Cerebellar nuclear complex (tissue), 1 donor: ENCODE measurements at places on chromosomes 16 and 17.

DNA sequence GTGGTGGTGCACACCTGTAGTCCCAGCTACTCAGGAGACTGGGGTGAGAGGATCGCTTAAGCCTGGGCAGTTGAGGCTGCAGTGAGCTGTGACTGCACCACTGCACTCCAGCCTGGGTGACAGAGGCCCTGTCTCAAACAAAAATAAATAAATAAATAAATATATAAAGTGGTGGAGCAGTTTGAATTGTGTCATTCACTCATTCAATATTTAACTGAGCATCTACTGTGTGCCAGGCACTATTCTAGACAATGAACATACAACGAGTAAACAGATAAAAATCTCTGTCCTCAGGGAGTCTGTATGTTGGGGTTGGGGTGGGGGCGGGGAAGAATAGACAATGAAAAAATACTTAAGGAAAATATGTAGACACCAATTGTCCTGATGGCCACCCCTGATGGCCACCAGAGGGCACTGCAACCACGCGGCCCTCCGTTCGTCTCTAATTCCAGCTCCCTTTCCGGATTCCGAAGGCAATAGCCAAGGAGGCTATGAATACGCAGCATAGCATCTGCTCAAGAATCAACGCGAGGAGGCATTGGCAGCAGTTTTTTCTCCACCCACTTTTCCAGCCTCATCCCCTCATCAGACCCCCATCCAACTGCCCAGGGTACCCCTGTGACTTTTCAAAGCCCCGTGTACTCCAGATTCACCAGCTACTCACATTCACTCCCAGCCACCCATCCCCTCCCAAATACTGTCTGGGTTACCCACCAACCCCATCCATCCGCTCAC lies 21.4 kb downstream of the QPRT start:
- DNase-seq: peak; percentile 15

DNA sequence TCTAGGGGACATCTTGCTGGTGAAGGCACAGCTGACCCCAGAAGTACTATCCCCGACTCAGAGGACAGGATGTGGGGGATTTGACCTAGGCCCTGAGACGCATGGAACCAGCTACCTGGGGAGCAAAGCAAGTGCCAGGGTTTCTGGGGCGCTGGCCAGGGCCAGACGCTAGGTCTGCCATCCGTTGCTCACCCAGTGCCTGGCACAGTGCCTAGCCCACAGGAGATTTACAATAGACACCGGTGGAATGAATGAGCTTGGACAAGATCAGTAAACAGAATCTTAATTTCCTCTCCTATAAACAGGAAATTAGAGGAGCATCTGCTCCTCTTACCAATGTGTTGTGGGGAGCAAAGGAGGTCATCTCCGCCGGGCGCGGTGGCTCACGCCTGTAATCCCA lies 5.0 kb downstream of the RPRML start:
- DNase-seq: peak; percentile 72

DNA sequence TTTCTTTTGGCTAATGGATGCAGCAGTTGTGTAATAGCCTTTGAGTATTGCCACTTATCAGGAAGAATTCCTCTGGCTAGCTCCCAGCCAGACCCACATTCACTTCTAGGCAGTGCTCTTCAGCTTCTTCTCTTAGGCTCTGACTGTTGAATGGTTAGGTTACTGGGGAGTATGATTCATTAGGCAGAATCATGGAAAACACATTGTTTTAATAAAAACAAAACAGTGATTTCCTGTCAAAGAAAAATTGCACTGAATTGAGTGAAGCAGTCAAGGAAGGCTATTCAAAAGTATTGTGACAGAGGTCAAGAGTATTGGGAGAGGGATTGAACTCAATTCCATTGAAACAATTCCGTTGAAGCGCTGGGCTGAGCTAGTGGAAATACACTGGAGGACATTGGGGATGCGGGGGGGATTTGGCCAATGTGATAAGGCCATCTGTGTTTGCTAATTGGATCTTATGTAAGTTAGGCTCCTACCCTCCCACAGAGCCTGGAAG lies 68.0 kb downstream of the CNTNAP4 start:
- no peak for DNase-seq

- no peak for DNase-seq
These were observed 16.7 kb downstream of the KCNJ16 start for GRCh38 chr17:70091696-70092095.
